ENCODE measurements at places on chromosomes 16 and 17.

- no peak for DNase-seq
These were observed 431.5 kb upstream of the KIF2B start for GRCh38 chr17:53391197-53391596.

DNA sequence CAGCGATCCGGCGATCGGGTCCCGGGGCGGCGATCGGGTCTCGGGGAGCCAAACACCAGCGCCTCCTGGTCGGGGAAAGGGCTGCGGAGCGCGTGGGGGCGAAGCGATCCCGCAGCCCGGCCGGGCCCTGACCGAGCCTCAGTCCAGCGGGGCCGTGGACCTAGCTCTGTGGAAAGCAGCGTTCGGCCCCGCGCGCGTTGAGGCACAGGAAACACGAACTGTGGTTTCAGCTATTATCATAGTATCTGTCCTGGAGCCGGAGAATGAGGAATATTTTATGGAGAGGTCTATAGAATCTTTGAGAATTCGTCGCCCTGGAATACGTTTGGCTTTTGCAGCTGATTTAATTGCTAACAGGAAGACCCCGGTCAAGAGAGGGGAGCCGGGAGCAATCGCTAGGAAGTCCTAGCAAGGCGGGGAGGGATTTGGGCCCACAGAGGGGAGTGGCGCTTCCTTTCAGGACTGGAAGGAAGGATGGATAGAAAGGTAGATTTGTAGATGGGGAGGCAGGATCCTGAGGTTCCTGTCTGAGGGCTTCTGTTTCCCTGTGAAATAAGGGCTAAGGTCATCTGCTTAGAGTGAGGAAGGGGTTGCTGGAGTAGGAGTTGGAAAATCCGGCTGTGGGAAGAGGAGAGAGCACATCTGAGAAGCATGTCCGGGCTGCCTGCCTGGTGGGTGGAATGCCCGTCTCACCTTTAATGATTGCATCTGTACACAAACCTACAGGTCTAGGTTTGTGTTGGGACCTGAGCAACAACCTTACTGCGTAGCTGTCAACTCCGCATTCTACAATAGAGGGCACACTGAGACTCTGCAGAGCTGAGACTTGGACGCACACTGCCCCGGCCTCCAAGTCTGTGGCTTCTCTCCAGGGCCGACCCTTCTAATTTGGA lies 770 bp downstream of the CCNF start:
- DNase-seq, result no peak

DNA sequence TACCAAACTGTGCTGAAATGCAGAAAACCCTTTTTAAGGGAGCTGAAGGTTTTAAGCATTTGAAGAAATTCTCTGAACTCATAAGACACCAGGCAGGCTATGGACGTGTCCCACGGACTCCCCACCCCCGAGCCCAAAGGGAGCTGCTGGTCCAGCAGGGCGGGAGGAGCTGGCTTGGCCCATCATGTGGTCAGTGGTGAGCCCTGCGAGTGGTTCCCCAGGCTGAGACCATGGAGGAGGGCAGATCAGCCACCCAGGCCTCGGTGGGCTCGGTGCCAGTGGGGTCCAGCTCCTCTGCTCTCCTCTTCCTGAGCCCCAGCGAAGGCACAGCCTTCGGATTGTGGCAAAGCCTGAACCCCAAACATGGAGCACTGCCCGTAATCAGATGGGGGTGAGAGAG lies 27.0 kb downstream of the LGALS3BP start:
- no peak for DNase-seq

DNA sequence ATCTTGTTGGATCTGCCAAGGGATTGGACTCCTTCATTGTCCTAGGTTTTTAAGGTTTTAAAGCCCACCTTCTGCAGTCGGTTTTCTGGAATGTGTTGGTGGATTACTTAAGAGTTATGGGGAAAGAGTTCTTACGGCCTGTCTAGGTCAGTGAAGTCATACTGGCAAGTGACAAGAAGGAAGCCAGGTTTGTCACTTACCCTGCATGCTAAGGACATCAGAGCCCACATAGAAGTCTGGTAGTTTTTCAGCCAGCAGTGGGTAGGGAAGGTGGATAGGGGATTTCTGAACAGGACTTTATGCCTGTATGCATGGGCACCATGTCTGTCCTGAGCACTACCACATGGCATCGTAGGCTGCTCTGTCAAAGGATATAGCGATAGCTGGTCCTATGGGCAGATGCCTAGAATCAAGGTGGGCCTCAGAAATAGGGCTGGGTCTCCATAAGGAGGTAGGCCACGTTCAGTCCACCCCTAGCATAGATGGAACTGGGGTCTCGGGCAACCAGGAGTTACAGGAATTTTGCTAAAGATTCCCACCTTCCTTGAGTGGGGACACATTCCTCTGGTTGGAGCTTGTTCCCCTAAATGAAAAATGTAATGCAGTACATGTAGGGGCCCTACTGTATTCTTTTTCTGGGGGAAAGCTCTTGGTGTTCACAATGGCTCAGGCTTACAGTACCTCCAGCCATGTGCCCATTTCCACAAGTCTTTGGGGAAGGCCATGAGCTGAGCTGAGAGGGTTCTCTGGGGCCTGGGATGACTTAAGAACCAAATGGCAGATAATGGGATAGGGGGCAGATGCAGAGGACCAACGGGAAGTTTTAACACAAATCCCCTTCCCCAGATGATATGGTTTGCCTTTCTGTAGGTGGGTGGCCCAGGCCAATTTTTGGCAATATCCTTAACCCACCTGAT lies 27.5 kb downstream of the TRPV2 start:
- peak; percentile 57 for DNase-seq

DNA sequence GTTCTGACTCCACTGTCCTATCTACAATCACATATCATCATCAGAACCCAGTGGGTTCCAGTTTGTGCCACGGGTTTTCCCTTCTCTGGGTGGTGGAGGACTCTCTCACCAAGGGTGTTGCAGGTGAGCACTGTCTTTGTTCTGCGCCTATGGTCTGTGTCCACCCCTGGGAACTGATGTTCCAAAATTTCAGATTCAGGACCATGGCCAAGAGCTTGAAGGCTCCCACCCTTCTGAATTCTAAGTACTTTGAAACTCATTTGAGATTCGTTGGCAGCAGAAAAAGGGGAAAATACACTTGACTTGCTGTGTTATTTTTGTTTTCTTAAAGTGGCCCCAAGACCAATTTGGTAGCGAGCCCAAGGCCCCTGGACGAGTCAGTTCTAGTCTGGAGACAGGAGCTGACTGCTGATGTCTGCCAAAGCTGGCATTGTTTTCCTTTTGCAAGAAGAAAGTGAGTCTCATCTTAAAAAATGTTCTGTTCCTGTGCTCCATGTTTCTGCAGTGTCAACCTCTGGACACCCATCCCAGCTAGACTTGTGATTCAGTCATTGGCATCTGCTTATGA lies 310.9 kb downstream of the HAPSTR1 start:
- no peak for DNase-seq

DNA sequence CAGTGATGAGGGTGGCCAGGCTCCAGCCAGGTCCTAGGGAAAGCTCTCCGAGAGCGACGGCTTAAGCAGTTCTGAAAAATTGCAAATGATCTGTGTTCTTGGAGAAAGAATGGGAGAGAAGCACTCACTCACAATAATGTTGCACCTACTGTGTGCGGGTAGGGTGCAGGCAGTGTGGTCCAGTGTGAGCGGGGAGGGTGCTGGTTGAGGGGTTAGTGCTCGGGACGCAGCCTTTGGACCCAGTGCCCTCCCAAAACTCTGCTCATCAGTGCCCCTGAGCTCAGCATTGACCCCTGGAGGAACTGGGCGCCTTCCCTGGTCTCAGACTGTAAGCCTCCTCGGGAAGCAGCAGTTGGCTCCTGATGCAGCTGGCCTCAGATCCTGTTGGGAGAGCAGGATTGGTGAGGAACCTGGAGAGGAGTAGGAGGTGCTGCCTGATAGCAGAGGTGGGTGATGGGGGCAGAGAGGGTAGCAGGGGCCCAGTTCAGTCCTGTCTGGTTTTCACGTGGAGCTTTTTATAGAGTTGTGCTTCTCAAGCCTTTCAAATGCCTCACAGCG lies 23.6 kb upstream of the ZNF750 start:
- no peak for DNase-seq

- DNase-seq, result peak; percentile 71
These were observed 43.4 kb upstream of the GSE1 start for GRCh38 chr16:85569615-85570212.
